Colonic mucosa (tissue), 4 donors: ENCODE measurements at places on chromosomes 2 and 18. TPM values are rescaled to one million over a fixed set of nuclear protein-coding genes. Genes with fewer than 3 reads are reported as not detected.

- no peak for DNase-seq
Observed at GRCh38 chr2:200625282-200625681, 39.5 kb downstream of the AOX1 start.

GRCh38 chr2:73292316-73292905, 937 bp downstream of the EGR4 start:
- DNase-seq, result no peak

DNA sequence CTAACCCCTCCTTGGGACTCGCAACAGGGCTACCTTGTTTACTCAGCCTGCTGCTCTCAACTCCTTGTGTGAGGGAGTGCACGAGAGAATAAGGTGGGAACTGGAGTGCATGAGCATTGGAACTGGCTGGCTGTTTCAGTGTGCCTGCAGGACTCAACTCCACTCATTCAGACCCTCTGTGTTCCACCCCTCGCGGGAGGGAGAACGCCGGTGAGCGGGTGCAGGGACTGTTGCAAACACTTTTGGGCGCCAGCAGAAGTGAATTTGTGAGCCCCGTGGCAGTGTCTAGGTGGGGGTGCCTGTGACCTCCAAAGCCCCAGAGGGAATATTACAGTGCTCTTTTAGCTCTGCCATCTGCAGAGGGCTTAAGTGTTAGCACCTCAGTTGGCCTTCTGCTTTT, 1978.3 kb upstream of the PIK3C3 start:
- DNase-seq, result no peak

Gene CD8B
- 1.8 TPM for total RNA-seq

DNA sequence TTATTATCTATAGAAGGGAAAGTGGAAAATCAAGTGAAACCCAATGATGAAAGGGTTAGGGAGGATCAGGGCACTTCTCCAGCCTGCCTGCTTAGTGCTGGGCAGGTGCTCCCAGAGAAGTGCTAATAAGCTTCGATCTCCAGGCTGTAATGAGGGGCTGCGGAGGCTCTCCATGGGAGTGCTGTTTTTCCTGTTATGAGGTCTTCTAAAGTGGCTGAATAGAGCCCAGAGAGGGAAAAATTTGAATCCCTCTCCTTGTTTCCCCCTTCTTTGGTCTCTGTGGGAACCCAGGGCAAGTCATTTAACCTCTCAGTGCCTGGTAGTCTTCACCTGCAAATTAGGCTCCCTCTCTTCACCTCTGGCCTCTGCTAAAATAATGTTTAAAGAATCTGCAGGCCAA, 351.7 kb upstream of the DCC start:
- DNase-seq, result no peak

DNA sequence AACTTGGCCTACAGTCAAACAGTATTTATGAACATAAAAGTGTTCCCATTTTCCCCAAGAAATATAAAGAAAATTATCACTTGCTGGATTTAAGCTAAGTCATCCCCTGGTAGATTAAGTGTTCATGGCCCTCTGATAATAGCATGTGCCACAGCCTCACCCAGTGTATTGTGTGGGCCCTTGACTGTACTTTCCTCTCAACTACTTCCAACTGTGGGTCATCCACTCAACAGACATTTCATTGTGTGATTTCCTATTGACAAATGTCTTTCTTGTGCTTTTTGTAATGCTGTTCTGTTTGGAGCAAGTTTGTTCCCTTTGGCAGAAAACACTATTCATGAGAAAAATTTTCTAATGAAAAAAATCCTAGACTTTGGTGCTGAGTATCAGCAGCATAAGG, 48.4 kb upstream of the TMEM17 start:
- DNase-seq, result no peak

Gene TXNDC2
- not detected for total RNA-seq

Gene NETO1
- total RNA-seq, result not detected

- DNase-seq, result peak; percentile 32
Observed at GRCh38 chr2:108271691-108272253, 16.9 kb upstream of the SULT1C2 start.

Gene GPR17
- 0.16 TPM for total RNA-seq

GRCh38 chr2:38850045-38850444, 25.7 kb downstream of the DHX57 start:
- DNase-seq, result no peak

Gene RUFY4
- not detected for total RNA-seq

GRCh38 chr18:56468396-56468795, 170.0 kb downstream of the TXNL1 start:
- no peak for DNase-seq

- no peak for DNase-seq
Observed at GRCh38 chr2:30048636-30049175, 98.1 kb upstream of the YPEL5 start.

- no peak for DNase-seq
Observed at GRCh38 chr2:172839446-172839845, 103.8 kb downstream of the RAPGEF4 start.

DNA sequence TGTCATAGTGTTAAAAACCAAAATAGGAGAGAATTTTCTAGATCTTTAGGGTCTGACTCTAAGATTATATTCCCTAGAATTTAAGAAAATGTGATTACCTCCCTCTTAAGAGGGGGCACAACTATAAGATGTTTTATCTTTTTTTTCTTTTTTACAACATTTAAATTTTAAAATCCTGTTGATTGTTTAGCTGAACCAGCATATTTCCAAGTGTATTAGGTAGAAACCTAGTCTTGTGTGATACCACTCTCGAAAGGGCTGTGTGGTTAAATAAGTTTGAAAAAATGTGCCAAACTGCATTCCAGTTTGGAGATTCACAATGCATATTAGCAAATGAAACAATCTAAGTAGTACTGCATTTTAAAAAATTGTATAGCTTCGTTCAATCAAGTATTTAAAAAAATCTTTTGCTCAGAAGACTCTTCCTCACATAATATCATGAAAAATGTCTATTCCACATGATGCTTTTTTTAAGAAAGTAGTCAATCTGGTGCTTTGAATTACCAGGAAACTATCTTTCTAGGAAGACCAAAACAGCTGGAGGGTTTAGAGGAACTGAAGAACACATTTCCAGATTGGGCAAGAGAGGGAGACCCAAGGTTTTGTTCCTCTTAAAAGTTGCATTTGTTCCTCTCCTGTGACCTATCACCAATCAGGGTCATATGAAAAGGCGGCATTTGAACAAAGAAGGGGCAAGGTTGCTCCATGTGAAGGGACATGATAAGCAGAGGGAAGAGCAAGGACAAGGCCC, 98.8 kb downstream of the DPP4 start:
- no peak for DNase-seq

- no peak for DNase-seq
Observed at GRCh38 chr2:39059366-39059952, 61.4 kb downstream of the SOS1 start.

DNA sequence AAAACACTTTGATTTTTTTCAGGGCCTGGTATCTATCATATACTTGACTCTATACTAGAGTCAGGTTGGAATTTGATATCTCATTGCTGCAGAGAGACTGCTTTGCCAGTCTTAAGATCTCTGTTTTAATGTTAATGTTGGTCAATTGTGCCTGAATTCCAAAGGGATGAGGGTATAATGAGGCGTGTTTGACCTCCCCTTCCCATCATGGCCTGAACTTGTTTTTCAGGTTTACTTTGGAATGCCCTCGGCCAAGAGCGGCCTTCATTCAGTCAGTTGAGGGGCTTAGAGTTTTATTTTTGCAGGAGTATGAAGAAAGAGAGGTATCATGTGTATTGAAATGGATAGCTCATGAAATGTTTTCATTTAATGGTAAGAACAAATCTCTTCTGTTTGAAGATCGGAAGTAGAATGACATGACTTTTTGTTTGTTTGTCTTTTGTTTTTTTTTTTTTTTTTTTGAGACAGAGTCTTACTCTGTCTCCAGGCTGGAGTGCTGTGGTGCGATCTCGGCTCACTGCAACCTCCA, 119.0 kb downstream of the KIAA1328 start:
- DNase-seq, result no peak
